ENCODE measurements at places on chromosomes 1 and 21.

DNA sequence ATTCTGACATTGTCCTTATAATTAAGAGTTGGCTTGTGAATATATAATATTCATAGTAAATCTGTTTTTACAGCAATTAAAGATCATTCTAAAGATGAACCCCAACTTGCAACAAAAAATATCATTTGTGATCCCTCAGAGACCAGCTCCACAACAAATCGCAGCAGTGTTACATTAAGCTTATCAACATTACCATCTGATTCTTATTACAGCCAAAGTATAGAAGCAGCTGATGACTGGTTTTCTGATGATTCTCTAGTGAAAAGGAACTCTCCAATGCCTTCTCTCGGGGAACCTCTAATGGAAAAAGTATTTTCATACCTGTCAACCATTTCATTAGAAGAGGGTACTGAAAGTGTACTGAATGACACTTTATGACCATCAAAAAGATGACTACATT is 45.4 kb downstream of the C1orf185 start:
- no peak for DNase-seq

DNA sequence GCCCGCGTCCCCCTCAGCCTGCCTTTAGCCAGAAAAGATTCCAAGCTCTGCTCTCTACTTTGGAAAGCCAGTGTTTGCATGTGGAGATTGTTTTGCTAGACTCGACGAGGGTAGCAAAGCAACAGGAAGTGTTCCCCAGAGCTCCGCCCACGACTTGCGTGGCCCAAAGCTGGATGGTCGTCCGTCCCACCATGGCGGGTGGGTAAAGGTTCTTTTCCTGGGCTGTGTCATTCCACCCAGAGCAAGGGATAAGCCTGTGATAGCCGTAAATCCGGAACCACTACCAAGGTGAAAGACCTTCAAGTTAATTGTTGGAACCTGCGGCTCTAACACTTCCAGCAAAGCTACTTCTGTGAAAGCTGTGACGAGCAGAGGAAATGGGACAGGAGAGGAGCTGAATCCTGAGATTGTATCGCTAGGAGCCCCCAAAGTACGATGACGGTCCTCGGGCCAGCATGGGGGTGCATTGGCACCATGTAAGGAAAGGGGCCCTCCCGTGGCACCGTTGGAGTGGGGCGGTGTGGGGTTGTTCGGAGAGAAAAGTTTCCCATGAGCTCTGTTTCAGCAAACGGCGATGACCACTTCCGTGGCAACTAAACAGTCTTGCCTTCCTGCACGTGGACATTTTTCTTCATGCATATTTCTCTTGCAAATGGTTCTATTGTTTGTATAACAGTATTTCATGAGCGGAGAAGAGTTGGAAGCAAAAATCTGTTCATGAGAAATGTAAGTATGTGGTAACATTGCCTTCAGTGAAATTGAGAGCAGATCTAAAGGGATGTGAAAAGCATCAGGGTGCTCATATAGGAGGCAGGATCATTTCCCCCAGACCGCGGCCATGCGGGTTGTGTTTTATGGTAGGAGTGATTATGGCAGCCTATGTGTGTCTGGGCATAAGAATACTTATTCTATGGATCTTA is 8.4 kb downstream of the MX2 start:
- no peak for DNase-seq

- no peak for DNase-seq
Measured at GRCh38 chr1:6438047-6438525, 13.5 kb downstream of the ESPN start.

DNA sequence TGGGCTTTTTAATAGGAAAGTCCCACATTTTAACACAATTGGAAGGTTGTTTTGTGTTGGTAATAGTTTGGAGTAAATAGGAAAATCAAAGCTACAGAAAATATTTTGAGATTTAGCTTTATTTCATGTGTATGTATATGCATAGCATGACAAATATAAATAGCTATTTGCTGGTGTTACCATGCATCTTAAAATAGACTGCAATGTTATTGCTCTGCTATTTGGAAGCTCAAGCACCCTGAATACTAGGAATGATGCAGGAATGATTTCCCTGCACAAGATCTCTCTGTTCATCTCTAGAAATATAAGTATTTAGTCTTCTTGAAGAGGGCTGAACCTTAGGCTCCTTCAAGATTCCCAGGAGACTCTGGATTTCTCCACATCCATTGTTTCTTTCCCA is 268.3 kb upstream of the POGK start:
- DNase-seq, result no peak

DNA sequence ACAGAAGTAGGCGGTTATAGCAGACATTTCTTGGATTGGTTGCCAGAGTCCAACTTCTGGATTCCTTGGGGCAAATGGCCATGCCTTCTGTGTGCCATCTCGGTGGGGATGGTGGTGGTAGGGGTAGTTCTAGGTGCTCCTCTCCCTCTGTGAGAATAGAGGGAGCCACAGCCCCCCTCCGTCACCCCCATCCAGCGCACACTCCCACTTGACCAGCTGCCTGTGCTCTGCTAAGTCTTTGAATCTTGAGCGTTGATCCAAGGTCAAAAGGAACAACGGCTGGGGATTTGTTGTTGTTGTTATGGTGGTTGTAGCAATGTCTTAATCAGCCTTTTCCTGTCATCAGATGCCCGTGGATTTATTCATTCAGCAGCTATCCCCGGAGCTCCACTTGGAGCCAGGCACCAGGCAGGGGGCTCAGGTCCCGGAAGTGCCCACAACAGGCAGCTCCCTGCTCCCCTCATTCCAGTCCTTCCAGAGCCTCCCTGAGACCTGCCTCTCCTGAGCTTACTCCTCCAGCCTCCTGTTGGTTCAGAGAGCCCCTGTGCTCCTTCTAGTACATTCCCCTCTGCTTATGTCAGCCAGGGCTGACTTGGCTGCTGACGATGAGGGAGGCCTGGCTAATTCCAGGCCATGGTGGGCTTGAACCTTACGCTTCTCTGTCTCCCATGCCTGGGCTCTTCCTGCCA is 146.6 kb upstream of the WNT4 start:
- no peak for DNase-seq

DNA sequence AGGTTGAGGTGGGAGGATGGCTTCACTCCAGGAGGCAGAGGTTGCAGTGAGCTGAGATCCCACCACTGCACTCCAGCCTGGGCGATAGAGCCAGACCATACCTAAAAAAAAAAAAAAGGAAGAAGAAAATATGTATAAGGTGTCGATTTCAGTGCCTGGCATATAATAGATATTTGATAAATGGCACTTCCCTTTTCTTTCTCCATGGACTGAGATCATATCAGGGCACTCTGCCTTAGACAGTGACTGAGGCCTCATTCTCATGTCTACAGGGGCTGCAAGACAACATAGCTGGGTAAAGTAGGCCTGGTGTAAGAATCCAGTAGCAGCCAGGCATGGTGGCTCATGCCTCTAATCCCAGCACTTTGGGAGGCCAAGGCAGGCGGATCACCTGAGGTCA is 21.2 kb downstream of the PCAT6 start:
- DNase-seq, result no peak

DNA sequence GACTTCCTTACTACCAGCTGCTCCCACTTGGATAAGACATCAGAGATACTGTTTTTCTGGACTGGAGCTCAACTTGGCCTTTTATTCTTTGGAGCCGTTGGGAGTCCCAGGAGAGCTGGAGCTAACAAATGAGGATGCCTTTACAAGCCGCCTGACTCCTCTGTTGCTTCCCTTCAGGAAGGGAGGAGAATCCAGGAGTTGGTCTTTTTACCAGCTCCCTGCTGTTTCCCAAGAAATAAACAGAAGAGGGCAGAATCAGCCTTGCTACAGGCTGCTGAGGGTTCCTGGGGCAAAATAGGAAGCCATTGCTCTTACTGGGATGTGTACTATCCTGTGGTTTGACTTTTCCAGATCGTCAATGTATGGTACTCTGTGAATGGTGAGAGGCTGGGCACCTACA is 1.5 kb downstream of the EIF3I start:
- no peak for DNase-seq

DNA sequence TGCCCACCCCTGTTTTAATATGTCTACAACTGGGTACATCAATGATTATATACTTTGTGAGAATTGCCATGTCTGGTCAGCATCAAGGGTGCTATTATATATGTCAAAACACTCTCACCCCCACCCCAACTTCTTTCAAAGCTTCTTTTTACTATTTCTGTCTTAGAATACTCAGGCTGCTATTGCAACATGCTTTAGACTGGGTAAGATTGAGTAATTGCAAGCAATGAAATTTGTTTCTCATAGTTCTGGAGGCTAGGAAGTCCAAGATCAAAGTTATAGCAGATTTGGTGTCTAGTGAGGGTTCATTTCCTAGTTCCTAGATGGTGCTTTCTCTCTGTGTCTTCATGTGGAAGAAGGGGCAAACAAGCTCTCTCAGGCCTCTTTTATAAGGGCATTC is 100.5 kb upstream of the KCNK1 start:
- no peak for DNase-seq

GRCh38 chr1:215344539-215344938 is 222.6 kb upstream of the KCTD3 start:
- DNase-seq, result no peak
